NCI-H446 treated with DMSO at 0.1 percent for 48 hours (cell line): ENCODE measurements at places on chromosomes 6 and 20.
A peak's percentile ranks its signal among the peaks of the same experiment; 100 is the strongest.

DNA sequence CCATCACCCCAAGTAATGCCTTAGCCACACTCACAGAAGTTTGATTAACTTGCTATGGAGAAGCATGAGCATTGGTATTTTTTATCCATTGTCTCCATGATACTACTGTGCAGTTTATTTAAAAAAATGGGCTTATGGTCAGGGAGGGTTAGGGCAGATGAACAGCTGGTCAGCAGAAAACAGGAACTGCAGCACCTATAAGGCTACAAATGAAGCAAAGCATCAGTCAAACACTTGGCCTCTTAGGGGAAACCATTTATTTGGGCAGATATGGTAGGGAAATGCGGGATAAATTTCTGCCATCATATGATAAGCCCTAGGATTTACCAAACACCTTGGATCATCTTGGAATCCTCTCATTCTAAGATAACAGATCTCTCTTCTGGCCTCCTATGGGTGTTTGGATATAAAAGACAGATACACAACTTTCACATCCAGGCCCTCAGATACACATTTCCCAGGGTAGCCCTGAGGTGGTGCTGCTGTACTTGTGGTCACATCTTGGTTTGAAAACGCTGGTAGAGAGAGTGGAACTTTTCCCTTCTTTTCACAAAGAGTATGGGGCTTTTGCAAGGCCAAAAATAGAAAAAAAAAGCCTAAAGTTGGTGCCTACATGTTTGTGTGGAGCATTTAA is 42.8 kb upstream of the AHI1 start:
- peak; percentile 7 for DNase-seq

DNA sequence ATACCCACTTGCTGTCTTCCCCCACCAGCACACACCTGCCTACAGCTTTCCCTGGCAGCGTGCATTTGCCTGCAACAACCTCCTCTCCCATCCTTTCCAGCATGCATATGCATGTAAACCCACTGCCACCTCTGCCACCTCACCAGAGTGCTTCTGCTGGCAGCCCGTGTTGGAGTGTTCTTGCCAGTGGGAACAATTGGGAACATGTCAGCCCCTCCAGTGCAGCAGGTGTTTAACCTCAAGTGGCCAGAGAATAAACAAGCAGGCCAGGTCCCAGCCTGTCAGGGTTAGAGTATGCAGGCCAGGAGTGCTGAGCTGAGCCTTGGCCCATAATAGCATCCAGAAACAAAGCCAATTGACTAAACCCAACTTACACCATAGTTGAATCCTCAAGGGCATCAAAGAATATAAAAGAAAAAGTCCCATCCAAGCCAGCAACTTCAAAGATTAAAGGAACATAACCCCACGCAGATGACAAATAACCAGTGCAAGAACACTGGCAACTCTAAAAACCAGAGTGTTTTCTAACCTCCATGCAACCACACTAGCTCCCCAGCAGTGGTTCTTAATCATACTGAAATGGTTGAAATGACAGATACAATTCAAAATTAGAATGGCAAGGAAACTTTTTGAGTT is 1212.1 kb upstream of the CITED2 start:
- no peak for DNase-seq

- DNase-seq = no peak
Measured at GRCh38 chr6:168536665-168537539, 95.9 kb downstream of the SMOC2 start.

DNA sequence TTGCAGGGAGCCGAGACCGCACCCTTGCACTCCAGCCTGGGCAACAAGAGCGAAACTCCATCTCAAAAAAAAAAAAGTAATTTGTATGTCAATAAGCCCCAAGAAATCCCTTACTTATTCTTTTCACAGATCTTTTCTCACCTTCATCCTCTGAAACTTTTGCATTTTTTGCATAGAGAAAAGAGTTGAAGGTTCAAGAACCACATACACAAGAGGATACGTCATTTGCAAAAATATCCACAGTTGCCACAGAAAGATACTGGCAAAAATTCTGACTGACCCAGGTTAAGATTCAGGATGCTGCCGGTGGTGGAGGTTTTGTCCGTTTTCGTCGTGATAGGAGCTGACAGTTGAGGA is 94.5 kb downstream of the ZMYND8 start:
- DNase-seq = no peak

- no peak for DNase-seq
Measured at GRCh38 chr6:127515234-127515793, 3.8 kb downstream of the MTCL3 start.

DNA sequence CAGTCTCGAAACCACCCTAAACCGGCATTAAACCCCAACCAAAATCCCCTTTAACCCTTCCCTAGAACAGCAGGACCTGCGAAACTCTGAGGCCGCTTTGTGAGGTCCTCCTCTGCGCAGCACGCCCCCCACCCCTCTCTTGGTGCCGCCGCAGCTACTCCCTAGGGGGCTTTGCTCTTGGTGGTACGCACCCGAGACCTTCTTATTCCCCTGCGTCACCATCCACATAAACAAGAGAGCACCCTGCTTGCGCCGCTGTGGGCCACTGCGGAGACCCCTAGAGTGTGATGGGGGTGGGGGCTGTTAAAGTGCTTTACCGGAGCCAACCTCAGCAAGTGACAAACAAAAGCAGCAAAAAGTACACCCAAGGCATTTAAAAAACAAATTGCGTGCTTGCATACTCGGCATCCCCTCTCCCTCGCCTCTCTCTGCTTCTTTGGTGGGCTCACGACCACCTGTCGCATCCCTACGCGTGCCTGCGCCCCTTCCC is 502 bp upstream of the GNAS start:
- no peak for DNase-seq

DNA sequence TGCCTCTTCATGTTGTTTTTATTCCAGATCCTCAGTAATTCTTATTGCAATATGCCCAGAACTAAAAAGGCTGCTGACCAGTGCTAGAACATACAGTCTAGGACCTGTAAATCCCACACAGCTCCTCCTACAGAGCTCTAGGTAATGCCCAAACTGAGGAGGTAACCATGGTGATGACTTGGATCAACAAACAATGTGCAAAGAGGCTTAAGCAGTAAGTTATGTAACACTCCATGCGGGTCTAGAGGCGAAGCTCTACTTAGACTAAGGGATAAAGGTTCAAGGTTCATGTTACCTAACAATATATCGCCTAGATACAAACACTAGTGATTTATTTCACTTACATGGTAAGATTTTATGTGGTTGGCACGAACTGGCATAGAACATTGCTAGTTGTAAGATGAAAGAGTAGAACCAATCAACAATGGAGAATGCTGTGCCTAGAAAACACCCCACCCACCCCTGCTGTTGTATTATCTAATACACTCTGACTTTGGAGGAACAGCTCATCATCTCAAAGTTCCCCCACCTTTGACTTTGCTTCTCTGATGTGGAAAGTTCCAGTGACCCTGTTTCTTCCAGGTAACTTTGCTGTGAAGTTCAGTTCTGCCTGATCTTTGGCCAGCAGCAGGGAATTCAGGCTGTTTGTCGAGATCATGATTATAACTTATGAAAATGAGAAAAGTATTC is 242.4 kb downstream of the ALDH8A1 start:
- no peak for DNase-seq

GRCh38 chr6:30145818-30146217 is 9.9 kb downstream of the TRIM40 start:
- no peak for DNase-seq

DNA sequence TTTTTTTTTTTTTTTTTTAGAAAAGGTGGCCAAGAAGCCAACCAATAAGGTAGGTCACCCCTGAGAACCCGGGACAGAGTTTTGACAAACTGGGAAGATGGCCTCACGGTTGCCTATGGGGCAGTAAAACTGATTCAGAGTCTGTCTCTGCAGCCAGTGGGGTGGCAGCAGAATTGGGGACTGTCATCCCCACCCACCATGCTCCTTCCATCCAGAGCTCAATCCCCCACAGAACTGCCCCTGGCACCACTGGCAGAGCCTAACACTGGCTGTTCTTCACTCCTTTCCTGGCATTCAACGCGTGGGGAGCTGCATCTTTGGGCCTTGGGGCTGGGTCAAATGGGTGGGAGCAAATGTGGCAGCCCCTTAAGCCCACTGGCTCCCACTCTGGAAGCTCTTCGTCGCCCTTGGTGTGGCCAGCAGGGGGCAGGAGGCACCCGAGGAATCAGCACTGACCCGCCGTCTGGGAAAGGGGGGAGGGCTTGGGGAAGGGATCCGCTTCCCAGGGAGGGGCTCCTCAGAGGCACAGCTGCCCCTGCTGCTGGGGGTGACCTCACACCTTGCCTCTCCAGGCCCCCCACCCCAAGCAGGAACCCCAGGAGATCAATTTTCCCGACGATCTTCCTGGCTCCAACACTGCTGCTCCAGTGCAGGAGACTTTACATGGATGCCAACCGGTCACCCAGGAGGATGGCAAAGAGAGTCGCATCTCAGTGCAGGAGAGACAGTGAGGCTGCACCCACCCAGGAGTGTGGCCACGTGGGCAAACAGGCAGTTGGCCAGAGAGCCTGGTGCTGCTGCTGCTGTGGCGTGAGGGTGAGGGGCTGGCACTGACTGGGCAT is 10.4 kb downstream of the CD40 start:
- DNase-seq = no peak

DNA sequence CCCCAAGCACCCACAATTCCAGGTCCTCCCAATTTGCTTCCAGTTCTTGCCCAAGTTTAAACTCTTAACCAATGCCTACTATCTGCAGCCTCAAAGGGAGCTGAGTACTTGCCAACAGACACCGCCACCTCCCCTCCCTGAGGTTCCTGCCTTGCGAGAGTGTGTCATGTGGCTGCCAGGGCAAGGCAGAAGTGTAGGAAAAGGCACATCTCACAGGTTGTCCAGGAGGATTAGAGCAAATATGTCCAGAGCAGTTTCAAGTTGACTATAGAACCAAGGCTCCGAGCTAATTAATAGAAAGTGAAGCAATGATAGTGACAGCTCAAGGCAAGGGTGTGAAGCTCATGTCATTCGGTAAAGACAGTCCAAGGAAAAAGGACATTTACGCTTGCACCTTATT is 127.8 kb downstream of the ATXN1 start:
- DNase-seq = no peak

- DNase-seq = no peak
Measured at GRCh38 chr20:58905236-58905635, 52.7 kb downstream of the GNAS start.

DNA sequence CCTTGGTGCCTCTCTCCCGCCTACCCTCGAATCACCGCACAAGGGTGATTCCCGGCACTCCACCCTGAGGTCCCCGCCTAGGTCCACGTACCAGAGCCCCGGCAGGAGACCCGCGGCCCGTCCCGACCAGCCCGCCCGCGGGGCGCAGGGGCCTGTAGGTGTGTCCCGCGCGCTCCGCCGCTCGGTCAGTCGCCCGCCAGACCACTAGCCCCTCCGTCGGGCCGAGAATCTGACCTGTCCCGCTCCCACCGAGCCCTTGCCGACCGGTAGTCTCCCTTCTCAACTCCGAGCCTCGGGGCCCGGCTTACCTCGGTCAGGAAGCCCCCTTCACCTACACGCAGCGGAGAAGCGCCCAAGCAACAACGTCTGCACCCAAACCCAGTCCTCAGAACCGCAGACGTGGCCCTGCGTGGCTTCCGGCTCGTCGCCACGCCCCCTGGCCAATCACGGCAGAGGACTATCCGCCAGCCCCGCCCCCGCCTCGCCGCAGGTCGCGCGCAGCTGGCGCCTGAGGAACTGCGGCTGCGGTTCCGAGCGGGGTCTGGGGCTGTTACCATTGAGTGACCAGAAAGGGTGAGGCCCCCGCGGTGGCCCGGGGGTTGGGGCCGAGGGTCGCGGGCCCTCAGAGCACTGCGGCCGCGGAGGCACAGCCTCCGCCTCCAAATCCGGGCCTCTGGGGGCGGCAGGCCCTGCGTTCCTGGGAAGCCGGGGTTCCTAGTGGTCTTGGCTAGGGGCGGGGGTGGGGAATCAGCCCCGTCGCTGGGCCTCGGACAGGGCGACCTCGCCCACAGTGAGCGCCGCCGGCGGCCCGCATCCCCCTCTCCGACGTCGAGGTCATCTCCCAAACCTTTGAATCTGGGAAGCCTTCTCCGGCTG is at the start of the genes PGM3 and RWDD2A:
TSS of gene PGM3 (minus strand) at position 395 of the 876 bp plus-strand sequence. CDS start 2,253 bp downstream, outside the sequence.
TSS of gene RWDD2A (plus strand) at position 487 of the 876 bp plus-strand sequence. CDS start 1,095 bp downstream, outside the sequence.
- DNase-seq = peak; percentile 58

GRCh38 chr20:48295445-48295903 is 510.2 kb upstream of the SULF2 start:
- peak; percentile 31 for DNase-seq

- no peak for DNase-seq
Measured at GRCh38 chr6:119368921-119369320, 19.4 kb upstream of the MAN1A1 start.

DNA sequence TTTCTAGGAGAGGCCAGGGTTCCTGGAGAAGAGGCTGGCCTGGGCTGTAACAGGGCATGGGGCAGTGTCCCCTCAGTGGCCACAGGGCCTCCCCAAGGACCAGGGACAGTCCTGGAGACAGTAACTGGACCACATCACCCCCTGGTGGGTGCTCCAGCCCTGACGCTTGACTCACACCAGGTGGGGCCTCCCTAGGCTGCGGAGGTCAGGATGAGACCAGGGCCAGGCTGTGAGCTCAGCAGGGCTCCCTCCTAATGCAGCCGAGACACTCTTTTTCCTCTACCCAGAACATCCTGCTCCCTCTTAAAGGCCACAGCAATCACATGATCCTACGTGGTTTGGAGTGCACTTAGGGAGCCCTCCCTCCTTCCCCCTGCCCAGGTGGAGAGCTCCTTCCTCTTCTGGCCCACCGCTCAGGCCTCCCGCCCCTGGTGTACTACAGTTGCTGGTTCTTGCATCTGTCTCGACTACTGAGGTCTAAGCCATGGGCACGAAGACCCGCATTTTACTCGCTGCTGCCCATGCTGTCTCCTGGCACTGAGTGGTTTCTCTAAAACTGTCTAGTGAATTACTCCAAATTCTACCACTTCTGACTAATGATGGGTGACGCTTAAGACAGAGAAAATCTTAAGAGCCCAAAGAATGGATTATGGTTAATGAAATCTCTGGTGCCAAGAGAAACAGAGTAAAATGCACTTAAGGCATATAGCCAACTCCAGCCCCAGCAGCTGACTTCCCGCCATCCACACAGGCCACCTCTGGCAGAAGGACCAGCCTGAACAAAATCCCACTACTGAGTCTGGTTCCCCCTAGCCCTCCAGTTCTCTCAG is 166.1 kb upstream of the CST7 start:
- DNase-seq = peak; percentile 11

DNA sequence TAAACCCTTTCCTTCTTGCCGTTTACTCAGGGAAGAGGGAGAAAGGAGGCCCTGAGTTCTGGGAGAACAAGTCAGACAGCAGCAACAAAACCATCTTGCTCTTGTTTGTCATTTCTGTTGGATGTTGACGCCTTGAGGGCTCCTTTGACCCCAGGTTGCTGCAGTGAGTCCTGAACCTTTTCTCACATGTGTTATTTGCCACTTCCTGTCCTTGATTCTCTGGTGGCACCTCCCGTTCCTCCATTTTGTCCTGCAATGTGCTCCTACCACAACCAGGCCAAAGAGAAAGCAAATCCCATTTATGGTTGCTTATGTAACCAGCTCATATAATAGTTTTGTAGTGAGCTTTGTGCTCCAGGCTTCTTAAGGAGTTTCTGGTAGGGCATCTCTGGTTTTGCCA is 66.6 kb upstream of the ADGRF4 start:
- no peak for DNase-seq
